AG20443 (cell line): ENCODE measurements at places on chromosomes 13 and 19.

DNA sequence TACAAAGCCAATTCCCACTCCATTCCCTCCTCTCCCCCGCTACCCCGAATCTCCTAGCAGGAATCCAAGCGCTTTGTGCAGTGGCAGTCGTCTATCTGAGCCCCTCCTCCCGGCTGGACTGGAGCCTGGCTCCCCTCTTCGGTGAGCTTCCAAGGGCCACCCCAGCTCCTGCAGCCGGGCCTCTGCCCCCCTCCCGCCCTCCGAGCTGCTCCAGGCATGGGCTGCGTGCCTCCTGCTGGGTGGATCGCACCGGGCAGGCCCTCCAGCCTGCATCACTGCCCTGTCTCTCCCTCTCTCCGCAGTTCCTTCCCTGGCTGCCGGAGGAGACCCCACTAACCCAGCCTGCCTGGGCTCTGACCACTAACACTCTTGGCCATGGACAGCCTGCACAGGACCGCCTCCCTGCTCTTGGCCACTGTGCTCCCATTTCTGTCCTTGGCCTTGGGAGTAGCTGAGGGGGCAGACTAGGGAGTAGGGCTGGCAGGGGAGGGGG lies 12.9 kb upstream of the LENG8 start:
- DNase-seq = no peak

GRCh38 chr19:47155148-47155547 lies 24.5 kb downstream of the SAE1 start:
- peak; percentile 51 for DNase-seq

- no peak for DNase-seq
Observed at GRCh38 chr13:110377826-110378201, 70.7 kb downstream of the COL4A2 start.

DNA sequence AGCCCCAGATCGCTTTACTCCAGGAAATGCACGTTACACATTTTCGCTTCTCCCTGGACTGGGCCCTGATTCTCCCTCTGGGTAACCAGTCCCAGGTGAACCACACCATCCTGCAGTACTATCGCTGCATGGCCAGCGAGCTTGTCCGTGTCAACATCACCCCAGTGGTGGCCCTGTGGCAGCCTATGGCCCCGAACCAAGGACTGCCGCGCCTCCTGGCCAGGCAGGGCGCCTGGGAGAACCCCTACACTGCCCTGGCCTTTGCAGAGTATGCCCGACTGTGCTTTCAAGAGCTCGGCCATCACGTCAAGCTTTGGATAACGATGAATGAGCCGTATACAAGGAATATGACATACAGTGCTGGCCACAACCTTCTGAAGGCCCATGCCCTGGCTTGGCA lies 44.6 kb downstream of the KL start:
- DNase-seq = no peak

- no peak for DNase-seq
Observed at GRCh38 chr13:102035969-102036368, 365.9 kb downstream of the FGF14 start.
